ENCODE measurements at places on chromosomes 1 and 21.

DNA sequence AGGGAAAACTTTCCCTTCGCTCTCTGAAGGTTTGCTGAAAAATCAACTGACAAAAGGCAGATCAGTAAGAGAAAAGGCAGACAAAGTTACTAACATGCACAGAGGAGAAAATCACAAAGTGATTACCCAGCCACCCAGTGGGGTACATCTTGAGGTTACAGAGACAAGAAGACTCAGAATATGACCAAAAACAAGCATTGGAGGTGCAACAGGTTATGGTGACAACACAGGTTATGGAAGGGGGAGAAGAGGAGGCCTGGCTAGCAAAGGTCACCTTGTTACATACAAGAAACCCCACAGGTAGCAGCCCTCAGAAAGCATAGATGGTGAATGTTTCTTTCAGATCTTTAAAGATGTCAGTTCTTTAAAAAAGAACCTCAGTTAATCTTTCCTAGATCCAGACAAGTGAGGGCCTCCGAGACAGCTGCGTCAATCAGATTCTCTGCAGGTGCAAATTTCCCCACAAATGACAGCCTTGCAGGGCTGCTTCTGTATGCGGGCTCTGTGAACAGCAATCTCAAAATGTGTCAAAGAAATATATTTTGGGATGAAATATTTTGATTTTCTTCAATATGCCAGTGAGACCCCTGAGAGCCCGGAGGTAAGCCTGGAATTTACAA, 207.6 kb upstream of the RAB4A start:
- no peak for DNase-seq

- no peak for DNase-seq
Measured at GRCh38 chr1:155137154-155137949, 1.7 kb downstream of the SLC50A1 start.

GRCh38 chr1:94300731-94301130, 63.3 kb upstream of the ARHGAP29 start:
- DNase-seq = no peak

GRCh38 chr1:1239614-1240347, 6.7 kb downstream of the C1QTNF12 start:
- DNase-seq = no peak

DNA sequence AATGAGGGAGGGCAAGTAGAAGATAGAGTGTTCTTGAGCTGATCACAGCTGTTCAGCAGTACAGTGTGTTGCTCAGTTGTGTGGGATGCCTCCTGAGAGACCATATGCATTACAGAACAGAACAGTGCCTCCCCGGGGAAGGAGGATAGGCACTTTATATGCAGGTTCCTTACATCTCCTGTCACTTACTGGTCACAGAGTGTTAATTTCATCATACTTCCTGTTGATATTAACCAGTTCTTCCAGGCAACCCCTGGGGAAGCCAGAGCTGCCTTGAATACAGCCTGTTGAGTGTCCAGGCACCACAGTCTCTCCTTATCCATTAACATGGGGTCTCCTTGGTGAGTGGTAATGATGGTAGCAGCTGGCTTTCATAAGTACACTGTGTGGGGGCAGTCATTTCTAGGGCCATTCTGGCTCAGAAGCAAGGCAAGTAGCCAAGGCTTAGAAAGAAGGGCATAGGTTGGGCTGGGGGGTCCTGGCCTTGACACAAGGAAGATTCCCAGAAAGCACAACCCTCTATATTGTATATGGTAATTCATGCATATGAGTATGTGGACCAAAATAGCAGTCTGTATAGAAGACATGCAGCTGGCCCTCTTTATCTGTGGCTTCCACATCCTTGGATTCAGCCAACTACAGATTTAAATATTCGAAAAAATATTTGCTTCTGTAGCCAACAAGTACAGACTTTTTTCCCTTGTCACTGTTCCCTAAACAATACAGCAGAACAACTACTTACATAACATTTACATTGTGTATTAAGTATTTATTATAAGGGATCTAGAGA, 142.4 kb downstream of the ZP4 start:
- no peak for DNase-seq

DNA sequence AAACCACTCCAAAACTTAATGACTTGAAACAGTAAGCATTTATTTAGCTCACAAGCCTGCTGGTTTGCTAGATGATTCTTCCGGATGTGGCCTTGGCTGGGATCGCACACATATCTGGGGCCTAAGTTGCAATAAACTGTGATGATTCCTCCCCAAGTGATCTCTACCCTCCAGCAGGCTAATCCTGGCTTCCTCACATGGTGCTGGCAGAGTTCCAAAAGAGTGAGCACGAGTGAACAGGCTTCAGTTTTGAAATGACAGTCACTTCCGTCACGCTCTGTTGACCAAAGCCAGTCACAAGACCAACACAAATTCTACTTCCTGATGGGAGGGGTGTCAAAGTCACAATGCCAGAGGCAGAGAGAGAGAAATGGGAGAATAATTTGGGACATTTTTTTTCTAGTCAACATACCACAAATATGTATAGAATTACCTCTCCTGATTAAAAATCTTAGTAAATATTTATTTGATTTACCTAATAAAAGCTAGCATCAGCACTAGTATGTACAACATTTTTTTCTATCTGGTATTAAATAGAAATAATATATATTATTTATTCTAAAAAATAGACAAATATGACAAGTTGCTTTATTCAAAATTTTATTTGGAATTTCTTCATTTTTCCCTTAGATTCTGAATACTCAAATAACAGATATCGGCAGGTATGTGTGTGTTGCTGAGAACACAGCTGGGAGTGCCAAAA, 292.7 kb downstream of the TPR start:
- DNase-seq = no peak

DNA sequence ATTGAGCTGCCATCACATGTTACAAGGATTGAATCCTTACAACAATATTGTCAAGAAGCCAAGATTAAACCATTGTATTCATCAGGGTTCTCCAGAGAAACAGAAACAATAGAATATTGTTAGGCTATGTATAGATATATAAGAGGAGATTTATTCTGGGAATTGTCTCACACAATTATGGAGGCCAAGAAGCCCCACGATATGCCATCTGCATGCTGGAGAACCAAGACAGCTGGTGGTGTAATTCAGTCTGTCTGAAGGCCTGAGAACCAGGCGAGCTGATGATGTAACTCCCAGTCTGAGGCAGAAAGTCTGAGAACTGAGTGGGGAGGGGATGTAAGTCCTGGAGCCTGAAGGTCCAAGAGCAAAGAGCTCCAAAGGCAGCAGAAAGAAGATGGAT, 14.5 kb upstream of the TTF2 start:
- DNase-seq = no peak

- DNase-seq = no peak
Measured at GRCh38 chr1:194533641-194534040, 1347.2 kb upstream of the B3GALT2 start.

DNA sequence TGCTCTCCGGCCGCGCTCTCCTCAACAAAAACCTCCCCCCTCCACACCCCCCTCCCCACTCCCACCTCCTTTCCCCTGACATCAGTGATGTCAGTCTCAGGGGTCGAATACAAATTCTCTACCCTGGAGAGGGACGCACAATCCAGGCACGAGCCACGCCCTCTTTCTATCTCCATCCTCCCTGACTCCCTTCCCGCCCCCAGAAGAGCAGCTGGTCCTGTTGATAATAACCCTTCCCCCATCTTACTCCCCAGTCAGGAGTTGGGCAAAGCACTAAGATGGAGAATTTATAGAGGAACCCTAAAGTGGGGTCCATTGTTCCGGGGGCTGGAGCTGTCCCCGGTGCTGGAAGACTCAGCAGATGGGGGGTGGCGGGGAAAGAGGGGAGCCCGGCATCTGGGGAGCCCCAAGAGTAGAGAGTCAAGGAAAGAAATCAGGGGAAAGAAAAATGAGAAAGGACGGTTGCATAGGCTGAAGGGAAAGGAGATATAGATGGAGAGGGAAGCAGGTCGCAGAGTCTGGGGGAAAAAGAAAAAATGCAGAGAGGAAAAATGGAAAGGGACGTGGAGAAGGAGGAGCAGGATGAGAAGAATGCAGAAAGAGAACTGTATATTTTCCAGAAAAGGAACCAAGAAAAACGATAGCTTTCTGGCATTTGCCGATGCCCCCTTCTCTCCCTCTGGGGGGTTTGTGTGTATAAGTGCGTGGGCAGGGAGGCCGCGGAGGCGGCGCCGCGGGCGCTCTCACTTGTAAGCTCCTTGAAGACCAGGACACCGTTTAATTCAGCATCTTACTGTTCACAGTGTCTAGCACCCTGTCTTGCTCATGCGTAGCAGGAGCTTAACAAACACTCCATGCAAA, at the start of gene CELF3:
Gene CELF3 (minus strand): TSS at position 33 of the 861 bp plus-strand sequence. CDS start 783 bp downstream, outside the sequence.
- no peak for DNase-seq

DNA sequence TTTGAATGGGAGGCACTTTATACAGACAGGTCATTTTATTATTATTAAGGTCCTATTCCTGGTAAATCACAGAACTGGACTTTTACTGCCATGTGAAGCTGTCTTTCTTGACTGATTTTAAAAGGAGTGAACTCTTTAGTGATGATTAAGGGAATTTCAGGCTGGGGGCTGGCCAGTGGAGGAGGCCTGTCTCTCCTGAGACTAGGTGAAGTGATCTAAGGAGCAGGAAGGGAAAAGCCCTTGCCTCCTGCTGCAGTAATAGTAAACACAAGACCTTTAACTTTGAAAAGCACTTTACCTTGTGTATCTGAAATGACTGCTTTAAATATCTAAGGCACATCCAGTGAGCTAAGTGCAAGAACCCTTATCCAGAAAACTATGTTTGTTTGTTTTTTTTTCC, 118.0 kb upstream of the SPAG17 start:
- DNase-seq = no peak

DNA sequence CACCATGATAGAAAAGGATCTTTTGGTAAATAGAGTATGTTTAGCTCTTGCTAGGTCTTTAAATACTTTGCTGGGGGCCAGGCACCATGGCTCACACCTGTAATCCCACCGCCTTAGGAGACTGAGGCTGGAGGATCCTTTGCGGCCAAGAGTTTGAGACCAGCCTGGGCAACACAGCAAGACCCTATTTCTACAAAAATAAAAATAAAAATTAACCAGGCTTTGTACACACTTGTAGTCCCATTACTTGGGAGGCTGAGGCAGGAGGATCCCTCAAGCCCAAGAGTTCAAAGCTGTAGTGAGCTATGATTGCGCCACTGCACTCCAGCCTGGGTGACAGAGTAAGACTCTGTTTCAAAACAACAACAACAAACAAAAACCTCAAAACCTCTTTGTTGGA, 1.1 kb upstream of the KCNE2 start:
- no peak for DNase-seq

DNA sequence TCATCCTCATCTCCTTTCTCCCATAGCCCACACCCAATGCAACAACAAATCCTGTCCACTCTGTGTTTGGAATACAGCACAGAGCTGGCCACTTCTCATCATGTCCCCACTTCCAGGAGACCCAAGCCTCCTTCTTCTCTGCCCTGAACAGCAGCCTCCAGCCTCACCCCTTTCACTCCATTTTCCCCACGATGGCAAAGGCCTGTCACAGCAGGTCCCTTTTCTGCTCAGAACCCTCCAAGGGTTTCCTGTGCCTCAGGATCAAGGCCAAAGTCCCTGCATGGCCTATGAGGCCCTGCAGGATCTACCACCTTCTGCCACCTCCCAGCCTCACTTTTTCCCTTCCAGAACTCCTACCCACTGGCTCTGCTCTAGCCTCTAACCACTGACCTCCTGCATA, 78.5 kb downstream of the CSMD2 start:
- no peak for DNase-seq

- DNase-seq = no peak
Measured at GRCh38 chr1:25609921-25610320, 6.7 kb upstream of the MAN1C1 start.

DNA sequence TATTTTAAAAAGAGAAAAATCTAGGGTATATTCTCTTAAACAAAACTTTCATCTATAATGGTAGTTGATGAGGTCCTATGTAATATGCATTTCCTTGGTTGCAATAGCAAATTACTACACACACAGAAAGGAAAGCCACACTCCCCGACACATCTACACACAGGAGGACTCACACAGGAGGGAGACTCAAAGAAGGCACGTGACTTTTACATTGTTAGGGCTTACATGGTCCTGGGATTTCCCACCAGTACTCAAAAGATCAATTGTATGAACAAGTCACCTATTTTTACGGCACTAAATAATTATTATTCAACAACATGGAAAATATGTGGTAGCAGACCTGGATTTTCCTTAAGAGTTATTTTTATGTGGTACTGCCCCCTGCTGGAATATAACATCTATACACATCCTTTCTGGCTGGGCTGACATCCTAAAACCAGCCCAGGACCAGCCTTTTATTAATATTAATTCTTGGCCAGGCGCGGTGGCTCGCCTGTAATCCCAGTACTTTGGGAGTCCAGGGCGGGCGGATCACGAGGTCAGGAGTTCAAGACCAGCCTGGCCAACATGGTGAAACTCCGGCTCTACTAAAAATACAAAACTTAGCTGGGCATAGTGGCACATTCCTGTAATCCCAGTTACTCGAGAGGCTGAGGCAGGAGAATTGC, 33.9 kb upstream of the LGALS8 start:
- no peak for DNase-seq

GRCh38 chr1:33128781-33129180, 47.8 kb downstream of the AZIN2 start:
- no peak for DNase-seq

DNA sequence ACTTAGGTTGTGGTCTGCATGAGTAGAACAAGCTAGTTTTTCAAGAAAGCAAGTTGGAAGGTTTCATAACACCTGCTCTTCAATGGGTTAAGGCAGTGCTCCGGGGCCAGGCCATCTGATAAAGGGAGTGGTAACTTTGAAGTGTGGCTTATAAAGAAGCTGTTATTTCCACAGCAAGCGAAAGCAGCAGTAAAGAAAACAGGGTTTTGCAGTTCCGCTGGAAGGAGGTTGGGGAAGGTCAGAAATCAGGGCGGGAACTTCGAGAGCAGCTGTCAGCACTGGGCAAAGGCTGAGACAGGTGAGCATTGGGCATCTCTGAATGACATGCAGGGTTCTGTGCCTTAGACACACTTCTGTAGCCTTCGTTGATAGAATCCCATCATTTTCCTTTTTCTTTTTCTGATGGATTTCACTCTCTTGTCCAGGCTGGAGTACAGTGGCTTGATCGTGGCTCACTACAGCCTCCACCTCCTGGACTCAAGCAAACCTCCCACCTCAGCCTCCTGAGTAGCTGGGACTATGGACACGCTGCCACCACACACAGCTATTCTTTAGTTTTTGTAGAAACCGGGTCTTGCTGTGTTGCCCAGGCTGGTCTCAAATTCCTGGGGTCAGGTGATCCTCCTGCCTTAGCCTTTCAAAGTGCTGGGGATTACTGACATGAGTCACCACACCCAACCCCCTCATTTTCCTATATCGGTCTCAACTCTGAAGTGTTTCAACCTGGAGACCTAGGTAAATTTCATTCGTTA, 20.5 kb downstream of the TMEM51 start:
- DNase-seq = no peak

DNA sequence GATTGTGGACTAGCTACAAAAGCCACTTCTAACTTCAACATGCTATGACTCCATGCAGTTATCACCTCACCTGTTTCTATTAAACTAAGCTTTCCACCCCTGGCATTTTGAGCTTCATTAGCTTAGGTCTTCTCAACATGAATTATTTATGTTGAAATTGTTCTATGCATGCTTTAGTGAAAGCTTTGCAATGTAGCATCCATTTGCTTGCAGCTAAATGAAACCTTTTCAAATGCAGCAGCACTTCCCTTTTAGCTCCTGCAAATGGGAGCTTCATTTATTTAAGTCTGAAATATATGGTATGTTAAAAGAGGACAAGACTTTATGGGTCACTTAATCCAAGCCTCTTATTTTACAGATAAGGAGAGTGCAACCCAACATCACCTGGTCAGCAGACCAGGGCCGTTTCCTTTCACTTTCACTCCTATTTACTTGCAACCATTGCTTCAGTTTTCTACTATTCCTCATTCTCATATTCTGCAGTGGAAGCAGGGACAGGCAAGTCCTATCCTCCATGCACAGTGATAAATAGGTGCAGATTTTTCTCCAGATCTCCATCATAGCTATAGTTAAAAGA, 56.4 kb upstream of the SAMSN1 start:
- no peak for DNase-seq
